Activated effector memory CD4-positive, alpha-beta T cell treated with Interleukin-2 at 50 U/mL for 16 hours (primary cell): ENCODE measurements at places on chromosomes 2 and 18.

- DNase-seq: no peak
Observed at GRCh38 chr2:48474574-48475298, 55.2 kb upstream of the STON1 start.

GRCh38 chr2:218984239-218985020, 554 bp downstream of the FEV start:
- DNase-seq: no peak

- no peak for DNase-seq
Observed at GRCh38 chr2:156437272-156437930, 1.2 kb downstream of the GPD2 start.

- DNase-seq: no peak
Observed at GRCh38 chr2:206240327-206240726, 34.1 kb upstream of the ZDBF2 start.

DNA sequence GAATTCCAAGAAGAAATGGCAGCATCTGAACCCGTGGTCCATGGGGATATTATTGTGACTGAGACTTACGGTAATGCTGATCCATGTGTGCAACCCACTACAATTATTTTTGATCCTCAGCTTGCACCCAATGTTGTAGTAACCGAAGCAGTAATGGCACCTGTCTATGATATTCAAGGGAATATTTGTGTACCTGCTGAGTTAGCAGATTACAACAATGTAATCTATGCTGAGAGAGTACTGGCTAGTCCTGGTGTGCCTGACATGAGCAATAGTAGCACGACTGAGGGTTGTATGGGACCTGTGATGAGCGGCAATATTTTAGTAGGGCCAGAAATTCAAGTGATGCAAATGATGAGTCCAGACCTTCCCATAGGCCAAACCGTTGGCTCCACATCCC, 34.4 kb upstream of the DSG3 start:
- DNase-seq: no peak

- peak; percentile 7 for DNase-seq
Observed at GRCh38 chr2:73112026-73112912, 479 bp downstream of the RAB11FIP5 start.

DNA sequence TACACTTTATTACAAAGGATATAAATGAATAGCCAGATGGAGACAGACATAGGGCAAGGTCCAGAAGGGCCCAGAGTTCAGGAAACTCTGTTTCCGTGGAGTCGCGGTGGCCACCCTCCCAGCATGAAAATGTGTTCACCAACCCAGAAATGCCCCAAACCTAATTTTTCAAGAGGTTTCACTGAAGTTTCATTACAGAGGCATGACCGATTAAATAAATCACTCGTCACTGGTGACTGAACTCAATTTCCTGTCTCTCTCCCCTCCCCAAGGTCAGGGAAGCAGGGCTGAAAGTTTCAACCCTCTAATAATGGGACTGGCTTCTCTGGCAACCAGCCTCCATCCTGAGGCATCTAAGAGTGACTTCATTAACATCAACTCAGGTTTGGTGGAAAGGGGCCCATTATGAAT, 22.4 kb downstream of the USP40 start:
- DNase-seq: no peak

DNA sequence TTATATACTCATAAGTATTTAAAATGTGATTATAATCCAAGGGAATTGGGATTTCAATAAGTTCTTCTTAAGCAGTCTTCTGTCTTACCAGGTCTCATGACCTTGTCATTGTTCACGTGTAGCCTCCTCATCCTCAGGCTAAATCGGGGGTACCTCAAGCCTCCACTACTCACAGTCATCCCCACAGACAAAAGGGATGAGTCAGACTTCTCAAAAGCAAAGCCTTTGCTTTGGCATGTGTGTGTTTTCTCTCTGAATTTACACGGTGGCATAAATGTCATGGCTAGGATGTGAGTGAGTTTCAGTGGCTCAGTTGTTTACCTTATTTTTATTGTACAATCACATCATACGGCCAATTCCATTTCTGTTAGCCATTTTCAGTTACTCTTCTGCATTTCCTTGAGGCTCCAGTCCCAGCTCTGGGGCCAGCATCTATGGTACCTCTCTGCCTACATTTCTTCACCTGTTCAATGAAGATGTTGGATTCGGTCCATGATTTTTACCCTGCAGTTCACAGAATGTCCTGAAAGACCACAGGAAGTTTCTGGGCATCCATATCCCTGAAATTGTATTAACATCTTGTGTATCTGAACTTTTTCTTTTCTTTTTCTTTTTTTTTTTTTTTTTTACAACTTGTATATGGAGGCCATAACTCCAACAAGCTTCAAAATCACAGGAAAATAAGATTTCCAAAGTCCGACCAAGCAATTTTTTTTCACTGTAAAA, 195.3 kb downstream of the FHOD3 start:
- DNase-seq: no peak
